ENCODE measurements at places on chromosomes 6 and 20.

GRCh38 chr6:130296854-130297253 lies 69.0 kb upstream of the TMEM200A start:
- DNase-seq: peak; percentile 51

DNA sequence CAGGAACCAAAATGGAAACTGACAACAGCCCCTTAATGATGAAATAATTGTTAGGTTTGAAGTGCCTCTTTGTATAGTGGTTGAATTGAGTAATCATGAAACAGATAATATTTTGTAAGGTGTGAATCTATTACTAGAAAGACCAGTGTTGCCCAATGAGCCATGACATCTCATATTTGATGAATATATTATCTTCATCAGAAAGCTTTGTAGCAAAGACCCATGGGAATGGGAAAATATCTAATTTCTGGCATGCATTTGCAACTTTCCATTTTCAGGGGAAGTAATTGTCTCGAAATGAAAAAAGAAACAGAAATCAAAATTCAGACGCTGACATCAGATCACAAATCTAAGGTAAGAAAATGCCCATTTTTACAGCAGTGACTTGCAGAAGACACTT lies 57.3 kb upstream of the LAMP5 start:
- DNase-seq: no peak

DNA sequence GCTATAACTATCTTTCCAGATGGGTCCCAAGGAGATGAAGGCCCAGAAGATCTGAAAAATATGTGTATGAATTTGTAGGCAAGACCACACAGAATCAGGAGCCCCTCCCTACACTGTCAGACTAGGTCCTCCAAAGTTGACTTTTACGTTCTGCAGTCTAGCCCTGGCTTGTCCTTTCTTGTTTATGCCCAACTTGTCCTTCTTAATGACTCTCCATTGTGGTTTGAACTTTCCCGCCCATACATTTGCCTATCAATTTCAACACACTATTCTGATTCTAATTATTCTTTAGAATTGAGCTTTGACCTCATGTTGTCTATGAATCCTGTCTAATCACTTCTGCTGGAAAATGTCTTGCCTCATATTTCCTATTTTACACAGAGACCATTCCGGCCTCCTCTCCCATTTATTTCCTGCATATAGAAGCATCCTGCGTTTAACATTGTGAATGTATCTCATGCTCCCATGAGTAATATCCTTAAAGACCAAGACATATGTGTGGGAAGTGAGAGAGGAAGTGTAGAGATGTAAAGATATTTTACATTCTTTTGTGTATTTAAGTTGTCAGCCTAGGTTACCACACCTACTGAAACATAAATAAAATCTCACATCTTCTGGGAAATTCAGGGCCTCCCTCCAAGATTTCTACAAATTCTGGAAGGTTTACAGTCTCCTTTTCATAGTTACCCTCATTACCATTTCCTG lies 348.3 kb downstream of the BCKDHB start:
- no peak for DNase-seq

DNA sequence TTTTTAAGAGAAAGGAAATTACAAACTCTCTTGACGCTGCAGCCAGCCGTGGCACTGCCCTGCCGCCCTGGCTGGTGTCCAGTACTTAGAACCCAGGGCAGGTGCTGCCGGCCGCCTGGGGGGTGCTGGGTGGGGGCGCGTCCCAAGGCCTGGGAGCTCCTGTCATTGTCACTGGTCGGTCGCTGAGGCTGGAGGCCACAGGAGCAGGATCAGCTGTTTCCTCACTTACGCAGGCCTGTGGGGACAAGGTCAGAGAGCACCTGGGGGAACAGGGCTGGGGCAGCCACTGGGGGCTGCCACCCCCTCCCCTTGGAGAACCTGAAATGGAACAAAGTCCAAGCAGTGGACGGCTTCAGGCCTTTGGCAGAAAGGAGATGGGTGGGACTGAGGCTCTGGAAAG lies 5.6 kb downstream of the BIRC7 start:
- no peak for DNase-seq

- DNase-seq: peak; percentile 77
These were observed 166.9 kb upstream of the MCHR2 start for GRCh38 chr6:100160930-100161329.

GRCh38 chr6:36838896-36839748 lies at the start of gene CPNE5:
Gene CPNE5, minus strand, starts transcription at chr6:36839444. Its CDS starts 67 bp downstream, at chr6:36839377.
- DNase-seq: peak; percentile 75
